Stimulated activated CD8-positive, alpha-beta memory T cell treated with anti-CD3 and anti-CD28 coated beads, Interleukin-4, amount 100 ng/mL, for 24 hours (primary cell): ENCODE measurements at places on chromosomes 3 and 15.
A peak's percentile ranks its signal among the peaks of the same experiment; 100 is the strongest.

- peak; percentile 56 for DNase-seq
Measured at GRCh38 chr3:101635954-101636798, 40.8 kb downstream of the ZBTB11 start.

DNA sequence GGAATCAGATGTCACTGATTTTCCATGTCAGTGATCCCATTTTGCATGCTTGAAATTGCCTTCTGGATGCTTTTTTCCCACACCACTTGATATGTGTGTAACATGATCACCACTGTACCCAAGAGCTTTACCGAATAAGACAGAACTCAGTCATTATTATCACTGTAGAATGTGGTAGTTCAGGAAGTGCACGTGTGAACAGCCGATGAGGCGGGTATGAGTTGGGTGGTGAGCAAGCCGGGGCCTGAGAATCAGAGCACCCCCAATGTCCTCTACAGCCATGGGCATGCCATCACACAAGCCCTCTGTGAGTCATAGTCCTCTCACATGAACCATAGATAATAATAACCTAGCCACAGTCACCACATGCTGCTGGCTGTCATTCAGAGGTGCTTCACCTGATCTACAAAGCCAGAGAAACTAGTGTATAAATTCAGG lies 470.8 kb downstream of the SOX2 start:
- DNase-seq, result no peak

DNA sequence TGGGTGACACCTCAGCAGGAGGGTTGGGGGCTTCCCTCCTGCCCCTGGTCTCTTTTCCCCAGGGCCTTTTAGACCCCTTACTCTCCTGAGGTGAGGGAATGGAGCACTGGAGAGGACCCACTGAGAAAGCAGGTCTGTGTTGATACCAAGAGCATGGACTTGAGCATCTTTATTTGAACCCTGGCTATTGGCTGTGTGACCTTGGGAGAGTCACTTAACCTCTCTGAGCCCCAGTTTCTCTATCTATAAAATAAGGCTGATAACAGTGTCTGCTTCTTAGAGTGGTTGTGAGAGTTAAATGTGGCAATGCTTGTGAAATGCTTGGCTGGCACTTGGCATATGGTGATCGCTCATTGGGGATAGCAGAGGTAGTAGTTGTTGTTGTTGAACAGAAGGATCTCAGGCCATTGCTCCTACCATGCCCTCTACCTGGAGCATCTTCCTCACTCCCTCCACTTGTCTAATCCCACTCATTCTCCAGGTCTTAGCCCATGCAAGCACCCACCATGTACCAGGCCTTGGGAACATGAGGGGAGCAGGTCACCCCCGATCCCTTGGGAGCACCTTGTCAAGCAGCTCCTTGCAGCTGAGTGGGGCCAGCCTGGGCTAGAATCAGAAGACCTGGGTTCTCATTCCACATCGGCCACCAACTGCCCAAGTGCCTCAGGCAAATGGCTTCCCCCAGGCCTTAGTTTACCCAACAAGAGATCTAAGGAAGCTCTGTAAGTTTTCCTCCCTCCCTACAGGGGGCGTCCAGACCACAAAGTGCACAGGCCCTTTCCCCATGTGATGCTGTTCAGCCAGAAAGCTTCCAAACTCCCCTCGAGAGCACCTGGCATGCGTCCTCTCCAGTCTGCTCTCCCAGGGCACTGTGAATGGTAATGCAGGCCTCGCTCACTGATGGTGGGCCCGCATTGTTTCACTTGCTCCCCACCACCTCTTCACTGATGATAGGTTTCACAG lies 96.7 kb downstream of the LSM3 start:
- DNase-seq, result no peak

DNA sequence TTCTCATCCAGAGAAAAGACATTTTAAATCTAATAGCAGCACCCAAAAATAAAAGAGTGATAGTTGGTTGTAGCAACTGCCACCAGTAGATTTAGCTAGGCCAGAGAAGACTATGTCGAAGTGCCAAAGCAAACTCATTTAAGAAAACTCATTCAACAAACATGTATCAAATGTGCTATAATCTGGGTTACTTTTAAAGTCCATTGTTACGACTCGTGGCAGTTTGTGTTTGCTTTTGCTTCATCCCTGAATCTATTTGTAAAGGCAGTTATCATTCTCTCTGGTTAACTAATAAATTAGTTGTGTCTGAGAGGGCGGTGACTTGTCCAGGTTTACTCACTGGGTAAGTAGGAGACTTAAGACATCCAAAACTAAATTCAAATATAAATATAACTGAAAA lies 159.4 kb downstream of the ZIC4 start:
- DNase-seq, result no peak

- DNase-seq, result no peak
Measured at GRCh38 chr15:89330119-89330518, 4.5 kb downstream of the POLG start.

- no peak for DNase-seq
Measured at GRCh38 chr3:141960731-141961130, 84.3 kb downstream of the ATP1B3 start.

- no peak for DNase-seq
Measured at GRCh38 chr15:56019060-56019793, 25.8 kb upstream of the NEDD4 start.

DNA sequence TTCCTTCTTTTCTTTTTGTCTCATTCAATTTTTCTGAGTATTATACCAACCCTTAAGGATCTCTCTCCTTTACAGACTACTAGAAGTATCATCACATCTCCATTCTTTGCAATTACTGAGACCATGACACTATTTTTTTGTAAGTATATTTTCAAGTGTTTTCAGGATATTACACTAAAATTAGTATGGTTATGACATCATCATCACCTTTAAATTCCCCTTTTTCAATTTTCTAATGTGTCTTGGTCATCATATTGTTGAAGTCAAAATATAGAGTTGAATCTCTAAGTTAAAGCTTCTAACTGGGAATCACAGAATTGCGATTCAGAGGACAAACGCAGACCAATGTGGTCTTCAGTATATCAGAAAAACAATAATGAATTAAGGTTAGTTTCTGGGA lies 1475.1 kb downstream of the OTOL1 start:
- DNase-seq, result no peak

GRCh38 chr15:98735895-98736617 lies 87.7 kb downstream of the IGF1R start:
- DNase-seq, result no peak

DNA sequence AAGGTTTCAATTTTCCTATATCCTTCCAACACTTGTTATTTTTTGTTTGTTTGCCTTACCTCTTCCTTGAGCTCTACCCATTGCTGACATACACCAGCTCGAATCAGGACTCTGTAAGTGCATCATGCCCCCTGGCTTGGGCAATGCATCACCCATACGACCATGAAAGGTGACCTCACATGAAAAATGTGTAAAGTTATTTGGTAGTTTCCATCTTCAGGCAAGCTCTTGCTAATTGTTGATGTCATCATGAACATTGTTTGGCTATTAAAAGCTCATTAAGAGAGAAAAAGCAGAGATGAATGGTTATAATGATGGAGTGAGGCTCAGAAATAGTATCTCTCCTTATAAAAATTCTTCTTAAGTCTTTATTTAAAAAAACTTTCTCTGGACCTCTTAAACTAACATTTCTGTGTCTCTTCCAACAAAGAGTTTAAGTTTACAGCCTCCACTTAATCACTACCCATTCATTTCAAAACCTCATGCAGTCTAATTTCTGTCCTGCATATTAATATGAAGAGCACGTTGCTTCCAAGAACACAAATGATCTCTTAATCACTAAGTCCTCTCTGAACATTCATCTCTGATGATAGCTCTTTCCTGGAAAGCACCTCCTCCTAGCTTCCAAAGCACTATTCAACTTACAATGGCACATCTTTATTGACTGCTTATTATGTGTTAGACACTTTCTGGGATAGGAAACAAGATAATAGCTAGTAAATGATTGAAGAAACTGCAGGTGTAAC lies 236.3 kb downstream of the NFKBIZ start:
- no peak for DNase-seq

GRCh38 chr3:31247850-31248562 lies 284.7 kb upstream of the STT3B start:
- DNase-seq, result no peak

- DNase-seq, result no peak
Measured at GRCh38 chr15:74343797-74344127, 23.7 kb downstream of the CYP11A1 start.

DNA sequence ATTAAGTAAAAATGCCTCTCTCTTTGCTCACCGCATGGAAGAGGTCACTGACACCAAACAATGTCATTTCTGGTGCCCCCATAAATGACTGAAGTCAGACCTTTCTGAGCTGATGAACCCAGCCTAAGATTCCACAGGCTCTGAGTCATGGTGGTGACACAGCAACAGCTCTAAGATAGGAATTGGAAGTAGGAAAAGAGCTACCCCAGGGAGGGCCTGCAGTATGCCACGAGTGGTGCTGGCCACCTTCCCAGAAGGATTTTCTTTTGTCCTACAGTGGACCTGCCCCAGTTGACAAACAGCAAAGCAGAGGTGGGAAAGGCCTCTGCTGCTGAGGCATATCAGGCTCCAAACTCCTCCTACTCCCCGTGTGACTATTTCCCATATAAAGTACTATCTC lies 208.1 kb downstream of the MINAR1 start:
- DNase-seq, result no peak

DNA sequence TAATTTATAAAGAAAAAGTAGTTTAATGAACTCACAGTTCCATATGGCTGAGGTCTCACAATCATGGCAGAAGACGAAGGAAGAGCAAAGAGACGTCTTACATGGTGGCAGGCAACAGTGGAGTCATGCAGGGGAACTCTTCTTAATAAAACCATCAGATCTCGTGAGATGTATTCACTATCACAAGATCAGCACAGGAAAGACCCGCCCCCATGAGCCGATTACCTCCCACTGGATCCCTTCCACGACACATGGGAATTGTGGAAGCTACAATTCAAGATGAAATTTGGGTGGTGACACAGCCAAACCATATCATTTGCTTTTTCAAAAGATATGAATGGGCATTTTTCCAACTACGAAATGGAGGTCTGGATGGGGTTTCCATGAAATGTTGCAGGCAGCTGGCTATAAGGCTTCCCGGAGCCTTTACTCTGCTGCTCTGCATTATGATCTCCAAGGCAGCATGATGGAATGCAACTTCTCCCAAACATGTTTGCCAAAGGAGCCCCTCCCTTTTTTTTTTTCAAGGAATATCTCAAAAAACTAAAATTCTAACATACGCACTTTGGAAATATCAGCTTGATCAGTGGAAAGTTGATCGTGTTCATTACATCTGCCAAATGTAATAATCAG lies 189.7 kb downstream of the MEX3B start:
- no peak for DNase-seq

DNA sequence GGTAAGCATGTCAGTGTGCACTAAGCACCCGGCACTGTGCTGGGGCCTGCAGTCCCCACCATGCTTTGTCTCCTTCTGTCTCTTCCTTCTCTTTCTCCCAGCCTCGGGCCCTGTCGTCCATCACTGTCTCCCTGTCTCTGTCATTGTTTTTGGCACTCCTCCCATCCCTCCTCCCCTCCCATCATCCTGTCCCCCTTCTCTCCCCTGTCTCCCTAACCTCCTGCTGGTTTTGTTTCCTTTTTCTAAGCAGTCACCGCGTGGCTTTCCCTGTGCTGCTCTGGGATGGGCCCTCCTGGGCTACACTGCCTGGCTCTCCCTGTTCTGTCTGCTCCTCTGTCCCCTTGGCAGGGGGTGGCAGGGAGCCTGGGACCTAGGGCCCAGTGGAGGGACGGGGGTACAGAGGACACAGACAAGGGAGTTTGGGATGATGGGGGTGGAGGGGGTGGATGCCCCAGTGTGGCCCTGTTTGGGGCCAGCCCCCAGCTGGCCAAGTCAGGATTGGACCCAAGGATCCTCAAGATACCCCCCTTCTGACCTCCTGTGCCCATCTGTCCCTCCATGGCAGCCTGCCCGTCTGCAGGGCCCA lies 5.7 kb downstream of the CHST13 start:
- no peak for DNase-seq

DNA sequence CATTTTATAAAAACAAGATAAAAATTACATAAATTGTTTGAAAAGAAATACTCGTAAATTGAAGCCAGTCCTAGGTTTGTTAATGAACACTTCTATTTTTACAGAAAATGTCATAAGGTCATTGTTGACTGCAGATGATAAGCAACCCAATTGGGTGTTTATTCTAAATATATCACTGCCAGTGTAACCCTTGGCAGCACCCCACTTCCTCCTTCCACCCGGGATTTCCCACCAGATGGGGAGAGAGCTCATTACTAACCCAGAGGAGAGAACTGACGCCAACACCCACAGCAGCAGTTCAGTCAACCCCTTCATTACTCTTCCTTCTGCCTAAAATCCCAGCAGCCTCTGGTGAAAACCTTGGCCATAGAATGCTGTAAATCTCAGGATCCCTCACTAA lies 307.6 kb downstream of the GAP43 start:
- no peak for DNase-seq

DNA sequence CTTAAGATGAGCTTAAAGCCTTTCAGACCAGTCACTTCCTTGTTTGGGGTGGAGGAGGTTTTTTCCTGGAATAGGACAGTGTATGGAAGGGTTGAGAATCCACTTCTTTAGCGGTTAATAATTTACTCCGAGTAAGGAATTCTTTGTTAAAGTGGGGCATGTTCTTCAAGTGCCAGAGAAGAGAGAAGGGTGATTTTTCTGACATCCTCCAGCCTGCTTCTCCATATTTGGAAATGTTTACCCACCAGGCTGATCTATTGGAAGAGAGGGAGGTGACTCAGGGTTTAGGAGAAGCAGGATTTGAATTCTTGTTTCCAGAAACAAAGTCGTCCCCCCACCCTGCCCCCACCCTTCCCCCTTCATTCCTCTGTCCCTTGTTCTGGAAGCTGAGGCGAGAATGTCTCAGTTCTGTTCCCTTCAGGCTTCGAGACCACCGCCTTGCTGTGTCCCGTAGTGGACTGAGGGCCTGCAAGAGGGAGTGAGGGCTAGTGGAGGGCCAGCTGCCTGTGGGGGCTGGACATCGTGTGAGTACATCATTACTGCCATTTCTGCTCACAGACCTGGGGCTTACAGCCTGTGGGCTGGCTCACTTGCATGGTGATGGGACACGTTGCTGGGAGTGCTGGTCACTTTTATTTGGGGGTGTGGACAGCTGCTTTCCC lies 58.5 kb downstream of the LPP start:
- no peak for DNase-seq

- no peak for DNase-seq
Measured at GRCh38 chr3:122562923-122563716, 980 bp downstream of the PARP9 start.

DNA sequence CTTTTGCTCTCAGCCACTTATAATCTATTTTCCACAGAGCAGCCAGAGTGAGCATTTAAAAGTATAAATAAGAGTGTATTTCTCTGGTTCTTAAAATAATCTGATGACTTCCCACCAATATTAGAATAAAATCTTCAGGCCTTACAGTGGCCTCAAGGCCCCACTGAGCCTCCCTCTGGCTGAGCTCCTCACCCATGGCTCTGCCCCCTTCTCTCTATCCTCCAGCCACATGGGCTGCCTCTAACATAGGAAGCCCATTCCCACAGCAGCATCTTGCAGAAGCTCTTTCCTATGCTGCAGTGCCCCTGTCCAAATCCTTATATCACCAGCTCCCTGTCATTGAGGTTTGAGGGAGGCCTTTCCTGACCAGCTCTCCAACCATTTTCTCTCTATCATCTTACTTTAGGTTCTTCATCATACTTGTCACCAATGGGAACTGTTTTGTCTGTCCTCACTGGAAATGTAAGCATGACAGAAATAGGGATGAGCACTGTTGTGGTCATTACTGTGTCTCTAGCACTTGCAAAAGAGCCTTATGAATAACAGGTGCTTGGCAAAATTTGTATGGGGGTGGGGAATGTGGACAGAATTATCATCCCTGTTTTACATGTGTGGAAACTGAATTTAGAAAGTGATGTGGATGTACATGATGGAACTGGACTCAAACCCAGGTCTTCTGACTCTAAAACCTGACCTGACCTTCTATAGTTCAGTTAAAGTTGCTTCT lies 250.6 kb downstream of the NR1D2 start:
- DNase-seq, result no peak

- DNase-seq, result no peak
Measured at GRCh38 chr3:23981955-23982354, 36.9 kb downstream of the NR1D2 start.
